ENCODE measurements at places on chromosomes 2 and 18.

GRCh38 chr2:235539773-235540172 is 45.9 kb downstream of the AGAP1 start:
- no peak for DNase-seq

DNA sequence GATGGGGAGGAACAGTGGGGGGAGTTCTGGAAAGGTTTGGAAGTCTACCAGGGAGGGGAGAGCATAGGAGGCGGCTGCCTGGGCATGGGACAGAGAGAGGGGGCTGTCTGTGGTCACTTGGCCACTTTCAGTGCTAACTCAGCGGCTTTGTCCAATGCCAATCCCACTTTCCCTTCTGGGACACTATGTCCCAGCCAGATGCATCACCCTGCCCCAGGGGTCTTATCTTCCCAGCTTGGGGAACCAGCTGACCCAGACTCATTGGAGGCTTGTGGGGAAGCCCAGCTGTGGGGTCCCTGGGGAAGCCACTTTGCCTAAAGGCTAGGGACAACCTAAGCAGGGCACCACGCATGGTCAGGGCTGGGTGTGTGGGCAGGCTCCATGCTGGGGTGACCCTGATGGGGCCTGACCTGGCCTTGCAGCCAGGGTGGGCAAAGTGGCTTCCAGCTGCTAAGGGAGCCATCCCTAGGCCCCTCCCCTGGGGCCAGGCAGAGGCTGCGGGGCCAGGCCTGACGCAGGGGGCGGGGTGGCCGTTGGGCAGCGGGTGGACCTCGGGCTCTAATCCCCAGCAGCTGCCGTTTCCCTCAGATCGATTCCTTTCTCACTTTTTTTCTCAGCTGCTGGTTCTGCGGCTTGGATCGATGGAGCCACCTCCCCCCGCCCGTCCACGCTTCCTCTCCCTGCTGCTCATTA is 1.6 kb upstream of the ASIC4 start:
- no peak for DNase-seq

DNA sequence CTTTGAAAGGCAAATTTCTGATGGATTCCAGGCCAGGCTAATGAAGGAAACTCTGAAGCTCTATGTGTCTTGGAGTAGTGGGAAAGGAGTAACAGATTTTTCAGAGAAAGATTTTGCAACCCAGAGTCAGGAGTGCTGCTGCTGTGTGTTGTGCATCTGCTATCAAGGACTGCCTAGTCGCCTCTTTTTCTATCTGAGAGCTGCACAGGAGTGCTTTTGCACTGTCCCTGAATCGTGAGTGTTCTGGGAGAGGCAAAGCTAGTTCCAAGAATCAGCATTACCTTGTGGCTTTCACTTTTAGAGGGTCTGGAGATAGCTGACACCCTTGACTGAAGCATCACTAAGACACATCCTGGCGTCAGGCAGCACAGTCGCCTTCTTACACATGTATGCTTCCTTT is 336.4 kb downstream of the PARD3B start:
- no peak for DNase-seq

GRCh38 chr2:48459921-48460320 is 70.0 kb upstream of the STON1 start:
- DNase-seq = no peak

DNA sequence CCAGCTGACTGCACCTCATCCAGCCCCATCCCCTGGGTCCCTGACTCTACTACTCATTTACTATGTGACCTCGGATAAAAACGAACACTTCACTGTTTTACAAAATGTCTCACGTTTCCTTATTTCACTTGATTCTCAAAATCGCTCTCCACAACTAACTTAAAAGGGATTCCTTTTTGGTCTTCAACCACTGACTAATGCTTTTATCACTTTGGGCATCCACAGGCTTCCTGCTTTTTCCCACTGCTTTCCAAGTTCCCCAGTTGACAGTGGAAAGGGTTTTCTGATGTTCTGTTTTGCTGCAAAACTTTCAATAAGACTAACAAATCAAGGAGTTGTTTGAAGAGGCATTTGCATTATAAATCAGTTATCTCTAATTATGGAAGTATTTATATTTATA is 24.1 kb downstream of the EIF2AK3 start:
- DNase-seq = no peak

GRCh38 chr2:3557639-3558204 is 411 bp downstream of the RNASEH1 start:
- peak; percentile 21 for DNase-seq

- no peak for DNase-seq
Observed at GRCh38 chr2:158664987-158665386, 130.1 kb upstream of the DAPL1 start.

- peak; percentile 85 for DNase-seq
Observed at GRCh38 chr2:113173542-113174375, at the start of gene PSD4. TSS of gene PSD4 (plus strand) at chr2:113173971. CDS start at chr2:113182457, 8,486 bp downstream.

- no peak for DNase-seq
Observed at GRCh38 chr2:18777250-18777812, 188.0 kb upstream of the NT5C1B start.

- no peak for DNase-seq
Observed at GRCh38 chr18:22195052-22195451, 25.7 kb downstream of the GATA6 start.

DNA sequence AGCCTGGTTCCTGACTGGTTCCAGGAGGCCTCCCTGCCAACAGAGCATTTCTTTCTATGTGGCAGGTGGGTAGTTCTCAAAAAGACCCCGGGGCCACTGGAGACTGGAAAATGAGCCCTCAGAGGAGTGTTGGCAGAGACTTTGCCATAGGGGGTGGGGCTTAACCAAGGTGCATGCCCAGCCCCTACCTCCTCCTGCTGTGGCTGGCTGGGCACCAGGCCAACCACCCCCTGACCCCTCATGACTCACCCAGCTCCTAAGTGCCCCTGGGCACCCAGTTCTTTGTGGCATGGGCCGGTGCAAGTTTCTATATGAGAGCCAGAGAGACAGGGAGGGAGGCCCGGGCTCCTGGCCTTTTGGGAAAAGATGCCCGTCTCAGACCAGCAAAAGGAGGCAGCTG is 98.2 kb upstream of the SMAD2 start:
- no peak for DNase-seq

DNA sequence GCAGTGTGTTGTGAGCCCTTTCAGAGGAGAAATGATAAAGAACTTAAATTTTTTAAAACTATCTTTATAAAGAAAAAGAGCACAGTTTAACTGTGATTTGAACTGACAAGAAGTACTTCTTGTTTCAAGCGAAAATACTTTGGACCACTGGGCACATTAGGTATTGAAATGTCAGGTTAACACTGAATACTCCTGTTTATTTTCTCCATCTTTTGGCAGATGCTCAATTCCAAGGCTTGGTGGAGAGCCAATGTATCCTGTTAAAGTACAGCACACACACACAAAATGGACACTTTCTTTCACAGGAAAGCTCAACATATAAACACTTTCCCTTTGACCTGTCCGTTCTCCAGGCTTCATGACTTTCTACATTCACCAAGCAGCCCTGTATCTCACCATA is 32.6 kb upstream of the SP3 start:
- no peak for DNase-seq

Measured in CD4-positive, alpha-beta T cell treated with Interleukin-1 beta for 1 hour (primary cell).